Stimulated activated CD4-positive, alpha-beta T cell treated with anti-CD3 and anti-CD28 coated beads, Interleukin-15, amount 100 ng/mL, for 1 hour (primary cell): ENCODE measurements at places on chromosomes 16 and 17.

DNA sequence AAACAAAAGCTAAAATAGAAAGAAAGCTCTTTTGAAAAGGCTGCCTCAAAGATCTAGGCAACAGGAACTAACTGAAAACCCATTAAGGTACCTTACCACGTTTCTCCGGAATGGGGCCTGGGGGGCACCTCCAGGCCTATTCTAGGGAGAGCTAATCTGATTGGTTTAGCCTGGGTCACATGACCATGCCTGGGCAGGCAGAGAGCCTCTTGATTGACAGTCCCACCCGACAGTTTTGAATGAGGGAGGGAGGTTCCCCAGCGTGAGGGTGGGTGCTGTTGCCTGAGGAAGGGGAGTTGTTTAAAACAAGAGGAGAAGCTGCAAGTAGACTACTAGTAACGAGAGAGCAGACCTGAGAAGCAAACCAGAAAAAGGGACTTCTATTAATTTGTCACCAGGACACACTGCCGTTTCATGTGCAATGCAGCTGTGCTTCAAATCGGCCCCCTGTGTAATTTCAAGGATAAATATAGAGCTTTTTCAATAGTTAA, 143.4 kb upstream of the HS3ST2 start:
- DNase-seq = no peak

- DNase-seq = no peak
These were observed 1.8 kb upstream of the HELZ start for GRCh38 chr17:67246653-67247415.

DNA sequence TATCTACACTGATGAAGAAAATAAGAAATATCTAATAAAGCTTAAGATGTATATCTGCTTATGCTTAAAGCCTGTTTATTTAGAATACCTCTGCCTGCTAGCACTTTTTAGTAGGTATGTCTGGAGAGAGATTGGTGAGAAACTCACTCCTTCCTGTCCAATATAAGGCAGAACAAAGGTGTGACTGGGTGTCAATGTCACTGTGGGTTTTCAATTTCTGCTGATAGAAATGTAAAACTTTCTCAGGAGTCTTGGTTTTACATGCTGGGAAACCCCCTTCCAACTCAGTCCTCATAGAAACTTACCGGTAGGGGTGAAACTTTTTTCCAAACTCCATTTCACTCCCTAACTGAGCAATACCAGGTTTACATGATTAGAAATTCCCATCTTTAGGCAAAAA, 17.8 kb upstream of the MPHOSPH6 start:
- no peak for DNase-seq

DNA sequence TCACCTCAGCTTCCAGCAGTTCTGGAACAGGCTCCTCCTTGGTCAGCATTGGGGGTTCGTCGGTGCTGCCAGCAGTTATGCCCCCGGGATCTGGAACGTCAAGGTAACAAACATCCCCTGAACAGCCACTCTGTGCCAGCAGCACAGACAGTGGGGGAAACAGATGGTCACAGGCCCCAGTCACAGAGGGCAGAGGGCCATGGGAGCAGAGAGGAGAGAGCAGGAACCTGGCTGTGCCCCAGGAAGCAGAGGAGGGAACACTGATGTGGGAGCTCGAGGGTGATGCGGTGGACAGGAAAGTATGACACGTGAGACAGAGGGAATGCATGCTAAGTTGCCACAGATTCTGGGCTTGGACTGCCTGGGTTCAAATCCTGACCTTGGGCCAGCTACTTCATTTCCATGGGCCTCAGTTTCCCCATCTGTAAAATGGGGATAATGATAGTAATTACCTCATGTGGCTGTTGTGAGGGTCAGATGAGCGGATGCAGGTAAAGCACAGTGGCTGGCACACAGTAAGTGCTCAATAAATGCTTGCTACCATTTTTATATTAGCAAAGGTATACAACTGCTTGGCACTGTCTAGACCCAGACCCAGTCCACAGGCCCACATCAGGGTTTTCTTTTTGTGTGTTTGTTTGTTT, 4.9 kb downstream of the BCL7C start:
- DNase-seq = no peak

DNA sequence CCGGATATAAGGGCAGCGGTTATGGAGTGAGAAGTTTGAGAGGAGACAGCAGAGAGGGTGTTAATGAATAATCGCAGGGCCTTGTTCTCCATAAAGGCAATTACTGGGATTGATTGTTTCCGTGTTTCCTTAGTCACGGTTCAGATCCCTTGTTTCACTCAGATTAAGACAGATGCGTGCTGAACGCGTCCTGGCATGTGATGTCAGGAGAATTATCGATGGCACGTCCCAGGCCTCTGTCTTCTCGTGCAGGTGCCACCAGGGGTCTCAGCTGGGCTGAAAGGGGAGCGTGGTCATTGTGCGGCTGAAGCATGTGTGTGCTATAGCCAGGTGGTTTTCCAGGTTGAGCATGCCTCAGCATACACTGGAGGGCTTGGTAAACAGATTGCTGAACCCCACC, 142.4 kb upstream of the NOL11 start:
- DNase-seq = no peak

DNA sequence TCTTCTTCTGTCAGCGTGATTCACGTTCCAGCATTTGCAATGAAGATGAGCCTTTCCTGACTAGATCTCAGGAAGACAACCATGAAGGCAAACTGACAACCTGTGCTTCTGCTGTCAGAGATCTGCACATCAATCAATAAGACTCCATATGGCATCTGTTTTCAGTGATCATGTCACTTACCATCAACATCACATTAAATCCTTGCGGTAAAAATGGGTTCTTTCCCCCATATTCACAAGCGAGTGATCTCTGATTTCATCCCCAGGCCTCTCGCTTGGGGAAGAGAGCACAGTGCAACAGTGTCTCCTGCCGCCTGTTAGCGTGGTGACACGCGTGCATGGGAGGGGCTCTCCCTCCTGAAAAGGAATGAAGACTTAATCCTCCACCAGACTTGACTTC, 11.1 kb downstream of the NACA2 start:
- DNase-seq = no peak

- DNase-seq = no peak
These were observed 4.9 kb upstream of the AATK start for GRCh38 chr17:81170727-81171494.

GRCh38 chr17:74271281-74271680, 2.8 kb upstream of the DNAI2 start:
- DNase-seq = no peak

DNA sequence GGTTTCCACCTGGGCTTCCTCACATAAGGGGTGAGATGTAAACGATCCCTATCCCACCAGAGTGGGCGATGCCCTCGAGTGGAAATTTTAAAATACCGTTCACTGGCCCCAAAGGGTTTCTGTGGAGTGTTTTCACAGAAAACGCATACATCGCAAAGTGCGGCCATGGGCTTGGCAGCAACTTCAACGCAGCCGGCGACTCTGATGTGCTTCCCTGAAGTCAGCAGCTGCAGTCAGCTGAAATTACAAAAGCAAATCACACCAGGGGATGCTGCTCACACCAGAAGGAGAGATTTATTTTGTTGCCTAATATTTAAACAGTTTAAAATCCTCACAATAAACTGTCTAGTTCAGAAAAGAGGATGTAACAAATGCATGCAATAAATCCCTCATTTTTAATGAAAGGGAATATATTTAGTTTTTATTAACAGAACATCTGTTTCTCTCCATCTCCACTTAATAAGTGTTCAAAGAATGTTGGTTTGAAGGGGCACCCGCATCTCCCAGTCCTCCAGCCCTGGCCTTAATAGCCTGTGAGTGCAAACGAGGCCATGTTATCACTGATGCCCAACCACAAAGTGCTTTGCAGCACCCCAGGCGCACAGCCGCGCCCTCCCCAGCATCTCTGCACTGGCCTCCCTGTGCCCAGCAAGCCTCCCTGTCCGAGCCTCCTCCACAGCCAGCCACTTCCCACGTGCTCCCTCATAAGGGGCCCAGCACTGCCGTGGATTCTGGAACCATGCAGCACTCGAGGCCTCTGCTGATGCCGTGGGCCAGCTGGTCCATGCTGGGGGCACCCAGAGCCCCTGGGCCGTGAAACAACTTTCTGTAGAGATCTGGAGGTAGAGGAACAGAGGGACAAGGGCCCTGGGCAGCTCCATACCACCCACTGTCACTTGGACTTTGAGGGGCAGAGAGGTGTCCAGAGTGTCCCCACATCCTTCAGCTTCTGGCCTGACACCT, 17.3 kb upstream of the XYLT2 start:
- DNase-seq = no peak

DNA sequence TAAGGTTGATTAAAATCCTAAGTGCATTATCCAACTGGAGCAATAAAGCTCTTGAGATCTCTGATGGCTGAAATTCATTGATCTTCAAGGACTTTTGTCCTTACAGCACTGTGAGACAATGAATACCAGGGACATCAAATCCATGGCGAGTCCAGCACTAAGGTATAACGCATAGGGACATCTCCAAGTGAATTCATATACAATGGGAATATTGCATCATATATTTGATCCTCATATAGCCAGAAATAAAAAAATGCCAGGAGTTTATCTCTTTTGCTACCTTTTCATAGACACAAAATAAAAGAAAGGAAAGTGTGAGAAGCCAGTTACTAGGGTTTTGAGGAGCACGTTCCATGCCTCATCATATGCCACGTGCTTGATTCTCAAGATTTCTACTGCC, 112.5 kb upstream of the CDH13 start:
- no peak for DNase-seq

DNA sequence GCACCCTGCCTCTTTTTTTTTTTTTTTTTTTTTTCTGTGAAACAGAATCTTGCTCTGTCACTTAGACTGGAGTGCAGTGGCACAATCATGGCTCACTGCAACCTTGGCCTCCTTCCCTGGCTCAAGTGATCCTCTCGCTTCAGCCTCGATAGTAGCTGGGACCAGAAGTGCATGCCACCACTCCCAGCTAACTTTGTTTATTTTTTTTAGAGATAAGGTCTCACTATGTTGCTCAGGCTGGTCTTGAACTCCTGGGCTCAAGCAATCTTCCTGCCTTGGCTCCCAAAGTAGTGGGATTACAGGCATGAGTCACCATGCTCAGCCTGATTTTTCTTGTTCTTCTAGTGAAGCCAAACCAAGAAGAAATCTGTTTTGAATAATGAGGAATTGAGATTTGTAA, 25.0 kb downstream of the CDK12 start:
- DNase-seq = no peak

DNA sequence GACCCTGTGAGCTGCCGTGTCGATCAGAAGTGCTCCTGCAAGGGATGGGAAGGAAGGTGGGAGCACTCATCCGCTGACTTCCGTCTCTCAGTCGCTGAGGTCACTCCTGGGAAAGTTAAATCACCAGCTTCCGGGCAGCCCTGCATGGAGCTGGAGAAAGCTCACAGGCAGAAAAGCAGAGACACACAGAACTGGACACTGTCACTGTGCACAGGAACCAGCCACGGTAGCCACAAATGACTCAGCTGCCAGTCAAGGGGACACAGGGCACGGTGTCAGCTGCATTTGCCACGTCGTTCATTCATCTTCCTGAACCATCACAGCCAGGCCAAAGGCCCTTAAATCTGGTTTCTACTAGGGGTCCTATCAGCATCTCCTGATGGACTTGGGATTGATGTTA, 226.4 kb upstream of the PSMD7 start:
- DNase-seq = no peak

DNA sequence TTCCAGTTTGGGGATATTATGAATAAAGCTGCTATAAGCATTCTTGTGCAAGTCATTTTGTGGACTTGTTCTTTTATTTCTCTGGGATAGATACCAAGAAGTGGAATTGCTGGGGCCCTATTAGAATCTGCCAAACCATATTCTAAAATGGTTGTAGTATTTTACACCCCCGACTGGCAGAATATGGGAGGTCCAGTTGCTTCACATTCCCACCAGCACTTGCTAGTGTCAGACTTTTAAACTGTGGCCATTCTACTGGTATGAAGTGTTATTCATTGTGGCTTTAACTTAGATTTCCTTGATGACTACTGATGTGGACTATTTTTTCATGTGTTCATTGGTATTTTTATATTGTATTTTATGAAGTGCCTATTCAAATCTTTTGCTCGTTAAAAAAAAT, 18.1 kb upstream of the NUP93 start:
- DNase-seq = no peak

GRCh38 chr17:74368341-74369081, 1.2 kb downstream of the GPR142 start:
- DNase-seq = peak; percentile 58

DNA sequence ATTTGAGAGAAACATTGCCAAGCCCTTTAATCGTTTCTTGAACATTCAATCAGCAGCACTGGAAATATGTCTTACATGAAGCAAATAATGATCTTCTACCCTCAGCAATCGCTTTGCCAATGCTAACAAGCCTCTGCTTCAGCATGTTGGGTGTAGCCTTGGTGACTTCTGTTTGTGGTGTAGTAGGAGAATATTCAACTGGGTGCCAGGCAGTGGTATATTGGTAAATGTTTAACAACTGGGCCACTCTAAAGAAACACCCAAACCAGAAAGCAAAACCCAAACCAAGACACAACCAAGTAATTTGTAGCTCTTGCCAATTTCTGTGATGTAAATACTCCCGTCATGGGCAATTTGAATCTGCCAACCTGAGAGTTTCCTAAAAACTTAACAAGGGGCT, 9.7 kb downstream of the CDH13 start:
- DNase-seq = no peak

- no peak for DNase-seq
These were observed 32.3 kb downstream of the ATPAF2 start for GRCh38 chr17:18006495-18007239.

GRCh38 chr16:24839347-24839972, 6.3 kb upstream of the SLC5A11 start:
- DNase-seq = no peak
